ENCODE measurements at places on chromosomes 5 and 9. TPM values are rescaled to one million over a fixed set of nuclear protein-coding genes. Genes with fewer than 3 reads are reported as not detected.

DNA sequence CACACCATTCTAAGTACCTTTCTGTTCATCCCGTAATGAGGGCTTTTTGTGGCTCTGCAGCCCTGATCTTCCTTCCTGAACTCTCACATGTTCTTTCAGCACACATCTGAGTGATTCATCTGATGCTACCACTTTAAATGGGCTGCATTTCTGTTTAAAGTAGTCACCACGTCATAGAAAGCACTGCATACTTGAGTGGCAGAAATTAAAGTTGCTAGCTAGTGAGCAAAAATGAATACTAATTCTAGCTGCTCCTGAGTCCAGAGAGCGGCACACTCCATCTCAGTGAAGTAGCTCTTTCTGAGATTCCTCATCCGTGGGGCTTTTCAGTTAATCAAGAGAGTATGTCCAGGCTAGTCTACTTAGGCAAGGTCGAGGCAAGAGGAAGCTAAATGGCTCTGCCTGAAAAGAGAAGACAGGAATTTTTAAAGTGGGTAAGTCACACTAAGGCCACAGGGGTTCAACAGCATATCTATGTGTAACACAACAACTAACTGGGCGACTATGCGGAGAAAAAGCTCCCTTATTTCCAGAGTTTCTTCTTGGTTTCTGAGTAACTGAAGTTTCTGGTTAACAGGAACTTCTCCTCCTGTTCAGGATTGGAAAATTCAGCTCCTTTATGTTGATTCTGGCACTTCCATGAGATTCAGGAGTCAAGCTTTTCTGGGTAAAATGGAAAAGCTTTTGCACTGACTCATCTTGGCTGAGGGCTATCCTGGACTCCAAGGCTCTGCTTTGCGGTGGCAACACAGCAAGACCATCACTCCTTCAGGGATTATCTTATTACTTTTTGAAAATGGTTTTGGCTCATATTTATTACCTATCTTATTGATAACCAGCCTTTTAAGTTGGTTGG, 109.5 kb downstream of the TAF11L14 start:
- H3K4me1 ChIP-seq = no peaks in the 10 kb centered on the region
- DNase-seq = no peak
- H3K27me3 ChIP-seq = peaks cover 3% of the 10 kb centered on the region

DNA sequence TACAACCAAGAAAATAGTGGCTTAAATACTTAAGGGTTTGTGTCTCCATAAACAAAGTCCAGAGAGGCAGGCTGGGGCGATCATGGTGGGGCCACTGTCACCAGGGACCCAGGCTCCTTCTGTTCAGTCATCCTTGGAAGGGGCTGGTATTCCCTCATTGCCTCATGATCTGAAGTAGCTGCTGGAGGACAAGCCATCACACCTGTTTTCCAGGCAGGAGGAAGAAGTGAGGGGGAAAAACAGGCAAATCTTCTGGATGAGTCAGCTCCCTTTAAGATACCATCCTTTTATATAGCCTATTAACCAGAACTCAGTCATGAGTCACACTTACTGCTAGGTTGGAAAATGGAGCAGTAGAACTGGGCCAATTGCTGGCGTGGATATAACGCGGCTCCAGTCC, 92.3 kb downstream of the DAP start:
- H3K4me1 ChIP-seq = peaks cover 4% of the 10 kb centered on the region
- no peaks in the 10 kb centered on the region for H3K36me3 ChIP-seq
- no peak overlapping the region for H3K27ac ChIP-seq
- no peaks in the 10 kb centered on the region for H3K27me3 ChIP-seq

- H3K27me3 ChIP-seq = no peaks in the 10 kb centered on the region
- no peaks in the 10 kb centered on the region for H3K4me1 ChIP-seq
These were observed 63.1 kb upstream of the RETREG1 start for GRCh38 chr5:16679863-16680262.

- H3K27me3 ChIP-seq = no peaks in the 10 kb centered on the region
- no peak overlapping the region for H3K4me3 ChIP-seq
- no peaks in the 10 kb centered on the region for H3K4me1 ChIP-seq
- H3K27ac ChIP-seq = no peak overlapping the region
- H3K36me3 ChIP-seq = no peaks in the 10 kb centered on the region
These were observed 407.2 kb upstream of the CLINT1 start for GRCh38 chr5:158265931-158266700.

DNA sequence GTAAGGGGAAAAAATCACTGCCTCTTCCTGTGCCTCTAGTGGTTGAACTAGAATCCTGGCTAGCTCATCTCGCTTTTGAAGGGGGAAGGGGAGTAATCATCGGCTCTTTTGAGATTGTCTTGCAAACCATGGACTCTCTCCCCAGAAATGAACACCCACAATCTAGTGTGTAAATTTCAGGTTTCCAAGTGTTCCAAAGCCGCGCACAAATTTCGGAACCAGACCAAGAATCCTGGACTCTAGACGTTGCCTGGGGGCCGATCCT, 4.9 kb upstream of the FOXE1 start:
- H3K4me1 ChIP-seq = peaks cover 23% of the 10 kb centered on the region
- no peaks in the 10 kb centered on the region for H3K36me3 ChIP-seq
- H3K27me3 ChIP-seq = peaks cover 8% of the 10 kb centered on the region
- no peak overlapping the region for H3K27ac ChIP-seq

- peaks cover 7% of the 10 kb centered on the region for H3K4me1 ChIP-seq
- no peaks in the 10 kb centered on the region for H3K27me3 ChIP-seq
- H3K36me3 ChIP-seq = no peaks in the 10 kb centered on the region
- no peak overlapping the region for H3K27ac ChIP-seq
These were observed 732 bp downstream of the MARCHF11 start for GRCh38 chr5:16178745-16179372.

DNA sequence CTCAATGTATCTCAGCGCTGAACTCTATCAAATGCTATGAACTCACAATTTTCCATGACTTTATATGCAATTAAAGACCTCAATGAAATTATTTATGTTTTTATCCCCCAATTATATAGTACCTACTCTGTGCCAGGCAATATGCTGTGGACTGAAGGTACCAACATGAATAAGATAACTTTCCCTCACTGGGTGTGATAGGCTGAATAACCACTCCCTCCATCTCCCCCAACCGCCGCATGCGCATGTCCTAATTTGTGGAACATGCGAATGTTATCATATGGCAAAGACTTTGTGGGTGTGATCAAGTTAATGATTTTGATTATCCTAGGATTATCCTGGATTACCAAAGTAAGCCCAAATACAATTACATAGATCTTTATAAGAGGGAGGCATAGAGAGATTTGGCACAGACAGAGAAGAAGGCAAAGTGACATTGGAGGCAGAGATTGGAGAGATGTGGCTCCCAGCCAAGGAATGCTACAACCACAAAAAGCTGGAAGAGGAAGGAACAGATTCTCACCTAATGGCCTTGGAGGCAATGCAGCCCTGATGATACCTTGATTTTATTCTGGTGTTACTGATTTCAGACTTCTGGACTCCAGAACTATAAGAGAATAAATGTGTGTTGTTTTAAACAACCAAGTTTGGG, 149.1 kb upstream of the VCAN start:
- H3K4me3 ChIP-seq = no peak overlapping the region
- no peak for DNase-seq

GRCh38 chr9:93264338-93265125, 80.6 kb downstream of the WNK2 start:
- H3K4me3 ChIP-seq = no peak overlapping the region
- DNase-seq = peak; percentile 19
- no peaks in the 10 kb centered on the region for H3K4me1 ChIP-seq
- H3K27me3 ChIP-seq = no peaks in the 10 kb centered on the region
- no peaks in the 10 kb centered on the region for H3K36me3 ChIP-seq
- H3K27ac ChIP-seq = no peak overlapping the region

DNA sequence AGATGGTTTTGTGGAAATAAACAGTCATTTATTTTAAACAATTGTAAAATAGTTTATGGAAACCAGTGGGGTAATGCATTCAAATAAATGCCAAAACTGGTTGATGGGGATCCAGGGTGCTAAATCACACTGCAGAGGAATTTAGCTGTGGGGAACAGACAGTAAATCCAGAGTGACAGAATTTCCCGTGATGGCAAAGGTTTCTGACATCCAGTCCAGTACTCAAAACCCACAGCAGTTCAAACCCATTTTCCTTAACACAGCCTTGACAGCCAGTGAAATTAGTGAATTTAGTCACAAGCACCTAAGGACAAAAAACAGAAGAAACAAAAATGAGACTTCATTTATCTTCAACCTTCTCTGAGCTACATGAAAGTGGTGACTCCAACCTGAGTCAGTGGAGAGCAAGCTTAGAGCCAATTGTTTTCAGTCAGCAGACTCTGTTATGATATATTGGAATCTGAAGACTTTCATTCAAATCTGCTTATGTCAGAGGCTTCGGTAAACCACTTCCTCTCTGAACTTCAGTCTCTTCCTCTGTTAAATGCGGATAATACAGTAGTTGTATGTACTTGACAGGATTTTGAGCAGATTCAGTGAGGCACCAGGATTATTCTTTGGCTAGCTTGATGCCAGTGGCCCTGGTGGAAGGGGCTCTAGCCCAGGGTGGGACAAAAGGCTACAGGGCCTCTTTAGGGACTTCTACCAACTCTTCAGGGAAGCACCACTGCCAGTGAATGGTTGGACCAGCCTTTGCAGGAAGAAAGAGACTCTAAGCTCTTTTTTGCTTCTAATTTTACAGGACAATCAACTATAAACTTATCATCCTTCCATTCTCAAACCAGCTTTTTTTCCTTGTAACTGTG, 185.3 kb downstream of the MAPKAP1 start:
- no peak for DNase-seq
- no peak overlapping the region for H3K27ac ChIP-seq
- no peaks in the 10 kb centered on the region for H3K27me3 ChIP-seq
- no peaks in the 10 kb centered on the region for H3K36me3 ChIP-seq
- H3K4me1 ChIP-seq = peaks cover 2% of the 10 kb centered on the region
- H3K4me3 ChIP-seq = no peak overlapping the region

DNA sequence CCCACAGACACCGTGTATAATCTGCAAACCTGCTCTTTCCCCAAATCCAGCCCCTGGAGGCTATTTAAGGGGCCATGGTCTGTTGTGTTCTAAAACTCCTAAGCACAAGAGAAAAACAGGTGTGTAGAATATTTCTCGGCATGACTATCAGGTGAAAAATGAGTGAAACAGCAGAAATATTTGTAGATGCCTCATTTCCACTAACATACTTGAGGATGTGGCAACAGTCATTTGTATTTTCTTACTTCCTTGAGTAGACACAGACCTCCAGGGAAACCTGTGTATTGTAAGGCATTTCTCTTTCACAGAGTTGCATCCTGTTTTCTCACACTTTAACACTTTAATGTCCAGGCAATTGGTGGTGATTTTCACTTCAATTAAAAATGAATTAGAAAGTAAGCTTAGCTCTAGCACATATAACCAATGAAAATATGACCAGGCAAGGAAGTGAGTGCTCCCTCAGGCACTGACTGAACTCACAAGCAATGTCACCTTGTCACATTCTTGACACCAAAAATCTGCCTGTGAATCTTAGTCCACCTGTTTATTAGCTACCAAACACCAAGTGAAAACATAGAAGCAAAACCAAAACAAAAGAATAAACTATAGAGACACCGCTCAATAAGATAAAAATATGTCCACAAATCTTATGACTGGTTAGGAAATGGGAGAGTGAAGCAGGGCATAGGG, 64.4 kb downstream of the DIRAS2 start:
- H3K27ac ChIP-seq = no peak overlapping the region
- DNase-seq = no peak
- H3K36me3 ChIP-seq = no peaks in the 10 kb centered on the region
- H3K27me3 ChIP-seq = no peaks in the 10 kb centered on the region
- no peak overlapping the region for H3K4me3 ChIP-seq
- no peaks in the 10 kb centered on the region for H3K4me1 ChIP-seq

- H3K4me1 ChIP-seq = peaks cover 9% of the 10 kb centered on the region
- no peak overlapping the region for H3K27ac ChIP-seq
- no peaks in the 10 kb centered on the region for H3K27me3 ChIP-seq
- peaks cover 2% of the 10 kb centered on the region for H3K36me3 ChIP-seq
These were observed 34.4 kb downstream of the NNT start for GRCh38 chr5:43637416-43637815.

GRCh38 chr5:138905541-138905940, 30.4 kb upstream of the LRRTM2 start:
- H3K27me3 ChIP-seq = no peaks in the 10 kb centered on the region
- H3K27ac ChIP-seq = no peak overlapping the region
- no peak for DNase-seq
- H3K36me3 ChIP-seq = peaks cover 32% of the 10 kb centered on the region
- H3K4me3 ChIP-seq = no peak overlapping the region

DNA sequence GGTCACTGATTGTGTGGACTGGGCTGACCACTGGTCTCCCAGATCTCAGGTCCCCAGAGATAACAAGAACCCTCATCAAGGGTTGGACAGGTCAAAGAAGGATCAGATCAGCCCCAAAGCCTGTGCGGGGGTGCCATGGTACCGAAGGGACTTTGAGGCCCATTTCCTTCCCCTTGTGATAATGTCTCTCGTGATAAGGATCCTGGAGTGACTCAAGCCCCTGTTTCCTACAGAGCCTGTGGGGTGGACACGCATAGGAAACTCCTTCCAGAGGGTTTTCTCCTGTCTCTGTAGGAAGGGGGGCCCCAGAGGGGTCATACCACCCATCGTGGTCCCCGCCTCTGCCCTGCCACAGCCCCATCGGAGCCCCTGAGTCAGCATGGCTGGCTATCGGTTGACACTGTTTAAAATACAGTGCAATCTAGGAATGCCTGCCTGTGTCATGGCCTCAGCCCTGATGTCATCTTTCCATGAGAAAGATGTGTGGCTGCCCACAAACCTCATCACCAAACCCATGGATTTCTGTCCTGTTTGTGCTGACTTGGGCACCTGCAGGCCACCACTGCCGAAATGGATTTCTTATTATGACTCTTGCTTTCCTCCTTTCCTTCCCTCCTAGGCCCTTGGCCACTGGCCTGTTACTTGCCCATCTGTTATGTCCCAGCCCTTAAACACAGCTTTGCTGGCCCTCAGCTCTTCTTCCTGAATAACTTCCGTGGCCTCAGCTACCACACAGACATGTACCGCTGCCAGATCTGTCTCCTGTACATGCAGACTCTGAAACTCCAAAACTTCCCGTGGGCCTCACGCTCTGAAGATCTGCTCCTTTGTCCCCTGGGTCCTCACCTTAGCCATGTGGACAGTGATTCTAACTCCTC, 2.9 kb upstream of the CSF2 start:
- no peak for DNase-seq
- H3K4me3 ChIP-seq = no peak overlapping the region
- no peaks in the 10 kb centered on the region for H3K36me3 ChIP-seq
- H3K27ac ChIP-seq = no peak overlapping the region

DNA sequence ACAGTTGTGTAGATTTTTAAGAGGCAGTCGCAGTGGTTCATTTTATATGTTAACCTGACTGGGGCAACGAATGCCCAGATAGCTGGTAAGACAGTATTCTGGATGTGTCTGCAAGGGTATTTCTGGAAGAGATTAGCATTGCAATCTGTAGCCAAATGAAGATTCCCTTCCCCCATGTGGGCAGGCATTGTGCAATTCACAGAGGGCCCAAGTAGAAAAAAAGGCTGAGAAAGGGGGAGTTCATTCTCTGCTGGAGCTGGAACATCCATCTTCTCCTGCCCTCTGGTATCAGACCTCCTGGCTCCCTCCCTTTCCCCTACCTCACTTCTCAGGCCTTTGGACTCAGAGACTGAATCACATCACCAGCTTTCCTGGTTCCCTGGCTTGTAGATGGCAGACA, 70.6 kb downstream of the TENT4A start:
- H3K27me3 ChIP-seq = no peaks in the 10 kb centered on the region
- DNase-seq = no peak
- no peaks in the 10 kb centered on the region for H3K36me3 ChIP-seq
- H3K4me3 ChIP-seq = no peak overlapping the region
- H3K27ac ChIP-seq = no peak overlapping the region

GRCh38 chr9:78366827-78367226, 69.9 kb downstream of the PSAT1 start:
- H3K4me3 ChIP-seq = no peak overlapping the region
- no peak overlapping the region for H3K27ac ChIP-seq
- H3K27me3 ChIP-seq = no peaks in the 10 kb centered on the region

BTNL9 gene
- 12.0 TPM for total RNA-seq

TSLP gene
- total RNA-seq = 0.25 TPM

AJM1 gene
- total RNA-seq = 0.56 TPM
